Effector memory CD4-positive, alpha-beta T cell (primary cell): ENCODE measurements at places on chromosomes 2 and 18.

- DNase-seq: no peak
These were observed 15.9 kb downstream of the C2orf74 start for GRCh38 chr2:61177727-61178549.

- no peak for DNase-seq
These were observed 198.7 kb upstream of the MEIS1 start for GRCh38 chr2:66236067-66236685.

- DNase-seq: no peak
These were observed 75.2 kb upstream of the CD28 start for GRCh38 chr2:203631068-203631757.

- no peak for DNase-seq
These were observed 30.3 kb upstream of the SLC30A6 start for GRCh38 chr2:32135409-32135808.

DNA sequence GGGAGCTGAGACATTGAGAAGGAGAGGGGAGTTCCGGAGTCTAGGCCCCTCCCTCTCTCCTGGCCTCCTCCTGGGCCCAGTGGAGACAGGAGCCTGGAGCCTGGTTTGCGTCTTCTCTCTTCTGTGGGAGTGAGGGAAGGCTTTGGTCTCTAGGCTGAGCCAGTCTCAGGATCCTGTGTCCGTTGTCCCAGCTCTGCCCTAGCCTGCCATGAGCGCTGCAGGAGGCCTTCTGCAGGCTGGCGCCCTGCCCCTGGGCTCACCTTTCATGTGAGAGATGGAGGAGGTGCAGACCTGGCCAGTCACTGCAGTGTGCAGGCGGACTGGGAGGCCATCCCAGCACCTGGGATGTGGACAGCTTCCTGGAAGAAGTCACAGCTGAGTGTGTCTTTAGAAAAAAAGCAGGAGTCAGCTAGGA is 8.7 kb downstream of the IMPA2 start:
- no peak for DNase-seq

- DNase-seq: no peak
These were observed 90.5 kb downstream of the GALNT1 start for GRCh38 chr18:35671966-35672603.

GRCh38 chr2:231800493-231801091 is 14.3 kb downstream of the COPS7B start:
- DNase-seq: no peak

GRCh38 chr18:61348230-61348629 is 15.0 kb downstream of the CDH20 start:
- no peak for DNase-seq

GRCh38 chr2:68745006-68745405 is 10.4 kb downstream of the ARHGAP25 start:
- no peak for DNase-seq

DNA sequence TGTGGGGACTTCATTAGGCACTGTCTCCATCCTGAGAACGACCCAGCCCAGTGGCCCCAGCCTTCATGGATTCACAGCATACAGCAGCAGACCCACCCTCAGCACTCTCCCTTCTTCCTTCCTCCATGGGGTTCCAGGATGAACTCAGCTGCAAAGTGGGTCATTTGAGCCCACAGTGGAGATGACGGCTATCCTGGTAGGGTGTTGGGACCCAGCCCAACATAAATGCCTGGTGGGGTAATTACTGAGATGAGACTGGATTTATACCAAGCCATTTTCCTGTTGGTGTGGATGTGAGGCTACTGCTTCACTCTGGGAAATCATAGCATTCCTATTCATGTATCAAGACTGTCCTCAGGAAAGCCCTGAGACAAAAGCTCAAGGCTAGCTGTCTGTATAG is 536.7 kb upstream of the TNP1 start:
- DNase-seq: no peak

GRCh38 chr2:120398996-120399888 is 53.3 kb downstream of the INHBB start:
- DNase-seq: no peak

- DNase-seq: no peak
These were observed 75.6 kb downstream of the RNF144A start for GRCh38 chr2:6992794-6993228.
